ENCODE measurements at places on chromosomes 16 and 17. TPM values are rescaled to one million over a fixed set of nuclear protein-coding genes. Genes with fewer than 3 reads are reported as not detected.

GRCh38 chr16:73172241-73172972 is 124.5 kb upstream of the ZFHX3 start:
- no peaks in the 10 kb centered on the region for H3K27me3 ChIP-seq
- H3K4me3 ChIP-seq: no peak overlapping the region
- peaks cover 11% of the 10 kb centered on the region for H3K4me1 ChIP-seq
- no peaks in the 10 kb centered on the region for H3K36me3 ChIP-seq
- peak overlapping the region; percentile 59 for H3K27ac ChIP-seq

DNA sequence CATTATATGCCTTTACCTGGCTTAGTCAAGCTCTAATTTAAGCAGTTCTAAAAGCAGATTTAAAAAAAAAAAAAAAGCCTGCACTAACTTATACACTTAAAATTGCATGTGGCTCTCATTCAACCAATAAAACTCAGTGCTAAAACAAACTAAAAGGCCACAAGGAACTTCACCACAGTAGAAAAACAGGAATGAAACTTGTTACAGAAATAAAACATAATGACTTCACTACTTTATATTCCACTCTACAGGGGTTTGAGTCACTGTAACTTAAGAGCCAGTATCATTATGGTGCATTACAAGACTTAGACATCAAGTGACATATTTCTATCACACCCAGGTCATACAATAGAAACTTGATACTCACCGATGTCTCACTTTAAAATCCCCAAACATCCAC is 11.1 kb downstream of the CA10 start:
- H3K36me3 ChIP-seq: no peaks in the 10 kb centered on the region

- H3K4me3 ChIP-seq: no peak overlapping the region
- DNase-seq: no peak
- H3K27ac ChIP-seq: no peak overlapping the region
- H3K36me3 ChIP-seq: no peaks in the 10 kb centered on the region
- H3K27me3 ChIP-seq: peaks cover under 1% of the 10 kb centered on the region
These were observed 28.6 kb upstream of the GPRC5B start for GRCh38 chr16:19913340-19913645.

DNA sequence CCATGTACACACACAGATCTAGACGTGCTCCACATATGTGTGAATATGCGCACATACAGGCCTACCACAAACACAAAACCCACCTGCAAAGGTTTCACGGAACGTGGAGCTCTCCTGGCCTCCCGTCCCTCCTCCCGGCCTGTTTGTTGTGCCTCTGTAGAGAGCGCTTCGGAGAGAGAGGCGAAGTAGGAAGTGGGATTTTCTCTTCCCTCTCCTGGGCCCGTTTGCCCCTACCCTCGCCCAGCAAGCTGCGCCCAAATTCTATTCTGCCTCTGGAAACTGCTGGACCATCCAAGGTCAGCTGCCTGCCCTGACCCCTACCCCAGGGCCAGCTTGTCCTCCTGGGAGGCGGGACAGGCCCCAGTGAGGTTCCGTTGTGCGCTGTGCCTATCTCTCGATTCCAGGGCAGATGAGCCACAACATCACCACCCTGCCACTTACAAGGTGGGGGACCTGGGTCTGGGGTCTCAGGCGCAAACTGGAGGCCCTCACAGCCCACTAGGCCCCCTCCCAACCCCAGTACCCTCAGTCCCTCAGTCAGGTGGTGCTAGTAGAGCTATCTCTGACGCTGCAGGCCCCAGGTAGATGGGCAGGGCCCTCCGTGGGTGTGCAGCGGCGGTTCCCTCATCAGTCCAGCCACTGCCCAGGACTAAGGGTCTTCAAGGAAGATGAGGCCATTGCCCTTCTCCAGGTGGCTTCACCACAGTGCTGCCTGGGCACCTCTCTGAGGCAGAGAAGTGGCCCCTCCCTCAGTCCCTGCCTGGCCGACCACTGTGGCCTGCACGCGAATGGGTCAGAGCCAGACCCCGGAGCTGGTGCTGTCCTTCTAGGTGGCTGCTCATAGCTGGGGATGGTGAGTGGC is 54.2 kb downstream of the BEAN1 start:
- no peak overlapping the region for H3K4me3 ChIP-seq
- H3K36me3 ChIP-seq: no peaks in the 10 kb centered on the region
- no peak for DNase-seq
- H3K27ac ChIP-seq: no peak overlapping the region
- no peaks in the 10 kb centered on the region for H3K27me3 ChIP-seq

GRCh38 chr16:85568519-85568918 is 44.6 kb upstream of the GSE1 start:
- no peaks in the 10 kb centered on the region for H3K36me3 ChIP-seq
- peaks cover 28% of the 10 kb centered on the region for H3K4me1 ChIP-seq
- H3K27ac ChIP-seq: no peak overlapping the region
- H3K27me3 ChIP-seq: no peaks in the 10 kb centered on the region

DNA sequence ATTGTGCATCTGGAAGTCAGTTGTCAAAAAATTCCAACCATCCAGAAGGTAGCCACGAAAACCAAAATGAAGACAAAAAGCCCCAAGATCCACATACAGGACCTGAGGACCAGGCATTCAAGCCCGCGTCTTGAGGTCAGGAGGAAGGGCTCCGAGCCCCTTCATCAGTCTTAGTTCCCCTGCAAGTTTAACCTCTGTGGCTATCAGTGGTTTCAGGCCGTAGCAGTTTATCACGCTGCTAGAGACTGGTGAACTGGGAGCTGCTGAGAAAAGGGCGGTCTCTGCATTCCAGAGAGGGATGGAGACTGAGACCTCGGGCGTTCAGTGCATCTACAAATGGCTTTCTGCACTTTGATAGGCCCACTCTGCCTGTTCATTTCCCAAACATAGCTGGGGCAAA is 70.6 kb downstream of the IRF8 start:
- no peak overlapping the region for H3K4me3 ChIP-seq
- no peaks in the 10 kb centered on the region for H3K27me3 ChIP-seq
- no peak for DNase-seq
- H3K27ac ChIP-seq: no peak overlapping the region
- H3K4me1 ChIP-seq: peaks cover 8% of the 10 kb centered on the region

DNA sequence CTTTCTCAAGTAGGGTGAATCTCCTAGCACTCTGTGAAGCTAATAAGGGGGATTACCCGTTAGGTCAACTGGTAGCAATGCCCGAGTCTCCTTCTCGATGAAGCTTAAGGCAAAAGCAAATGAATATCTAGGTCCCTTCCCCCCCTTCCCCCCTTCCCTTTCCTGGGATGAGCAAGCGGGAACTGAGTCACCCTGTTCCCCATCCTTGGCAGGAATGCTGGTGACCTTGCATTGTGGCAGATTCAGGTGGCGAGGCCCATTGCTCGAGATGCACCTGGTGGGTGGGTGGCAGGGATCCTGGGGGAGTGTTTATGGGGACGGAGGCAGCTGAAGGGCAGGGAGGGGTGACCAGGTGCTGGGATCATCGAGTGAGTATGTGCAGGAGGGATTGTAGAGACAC is 7.1 kb downstream of the NXPH3 start:
- no peak for DNase-seq
- no peak overlapping the region for H3K27ac ChIP-seq
- peaks cover 4% of the 10 kb centered on the region for H3K36me3 ChIP-seq
- H3K4me3 ChIP-seq: no peak overlapping the region

- no peaks in the 10 kb centered on the region for H3K36me3 ChIP-seq
- no peak overlapping the region for H3K27ac ChIP-seq
- DNase-seq: no peak
- H3K4me1 ChIP-seq: no peaks in the 10 kb centered on the region
- H3K27me3 ChIP-seq: no peaks in the 10 kb centered on the region
These were observed 53.4 kb downstream of the CACNG3 start for GRCh38 chr16:24309258-24310142.

DNA sequence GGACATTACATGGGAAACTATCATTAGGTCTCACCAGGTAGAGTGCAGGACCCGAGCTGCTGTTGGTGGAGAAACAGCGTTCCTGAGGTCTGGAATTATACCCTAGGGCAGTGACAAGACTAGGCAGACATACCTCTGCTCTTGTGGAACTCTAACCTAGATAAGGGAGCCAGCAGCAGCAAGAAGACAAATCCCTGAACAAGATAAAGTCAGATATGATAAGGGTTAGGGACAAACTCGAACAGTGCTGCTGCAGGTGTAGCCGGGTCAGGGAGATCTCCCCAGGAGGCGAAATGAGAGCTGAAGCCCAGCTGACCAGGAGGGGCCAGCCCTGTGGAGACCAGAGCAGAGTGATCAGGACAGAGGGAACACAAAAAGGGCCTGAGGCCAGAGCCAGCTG is 34.7 kb downstream of the ARSG start:
- no peaks in the 10 kb centered on the region for H3K4me1 ChIP-seq
- no peaks in the 10 kb centered on the region for H3K27me3 ChIP-seq
- no peak for DNase-seq
- no peak overlapping the region for H3K27ac ChIP-seq
- H3K36me3 ChIP-seq: no peaks in the 10 kb centered on the region
- no peak overlapping the region for H3K4me3 ChIP-seq

DNA sequence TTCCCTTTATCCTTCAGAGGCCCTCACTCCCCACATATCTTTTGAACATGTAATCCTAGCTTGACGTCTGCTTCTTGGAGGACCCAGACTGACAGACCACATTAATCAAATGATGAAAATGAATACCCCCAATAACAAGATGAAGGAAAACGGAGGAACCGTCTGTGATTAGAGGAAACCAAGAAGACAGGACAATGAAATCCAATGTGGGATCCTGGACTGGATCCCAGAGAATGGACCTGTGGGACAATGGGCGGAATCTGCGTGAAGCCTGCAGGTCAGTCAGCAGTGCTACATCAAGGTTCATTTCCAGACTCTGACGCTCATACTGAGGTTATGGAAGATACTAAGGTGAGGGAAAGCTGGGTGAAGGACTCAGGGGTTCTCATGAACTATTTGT is 35.9 kb downstream of the MBTPS1 start:
- H3K27me3 ChIP-seq: no peaks in the 10 kb centered on the region
- DNase-seq: no peak
- H3K4me1 ChIP-seq: no peaks in the 10 kb centered on the region
- peaks cover 62% of the 10 kb centered on the region for H3K36me3 ChIP-seq
- H3K27ac ChIP-seq: no peak overlapping the region

The ABCA6 gene
- 45.4 TPM for total RNA-seq

The SMPD3 gene
- total RNA-seq: 0.32 TPM

The CLEC18A gene
- total RNA-seq: not detected

The EVI2A gene
- 10.6 TPM for total RNA-seq

The GGT6 gene
- total RNA-seq: not detected

The CEP112 gene
- 17.0 TPM for total RNA-seq

The PLXDC1 gene
- total RNA-seq: 12.9 TPM

Measured in esophagus muscularis mucosa (tissue), 4 donors.